Activated naive CD4-positive, alpha-beta T cell (primary cell): ENCODE measurements at places on chromosomes 7 and 10.

DNA sequence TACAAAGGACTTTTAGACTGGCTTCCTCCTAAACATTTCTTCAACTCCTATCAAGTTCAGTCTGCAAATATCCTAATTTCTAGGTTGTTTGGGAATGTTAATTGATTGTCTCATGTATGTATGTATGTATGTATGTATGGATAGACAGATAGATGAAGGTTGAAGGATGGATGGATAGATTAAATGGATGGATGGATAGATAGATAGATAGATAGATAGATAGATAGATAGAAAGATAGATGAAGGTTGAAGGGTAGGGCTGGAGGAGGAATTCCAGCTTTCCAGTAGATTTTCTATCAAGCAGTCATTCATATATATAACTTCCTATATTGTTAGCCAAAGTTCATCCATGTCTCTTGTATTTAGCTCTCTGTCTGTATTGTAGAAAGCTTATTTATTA is 85.8 kb downstream of the KAT6B start:
- DNase-seq = no peak

GRCh38 chr7:27167916-27168264 is 2.6 kb upstream of the HOXA9 start:
- DNase-seq = no peak

DNA sequence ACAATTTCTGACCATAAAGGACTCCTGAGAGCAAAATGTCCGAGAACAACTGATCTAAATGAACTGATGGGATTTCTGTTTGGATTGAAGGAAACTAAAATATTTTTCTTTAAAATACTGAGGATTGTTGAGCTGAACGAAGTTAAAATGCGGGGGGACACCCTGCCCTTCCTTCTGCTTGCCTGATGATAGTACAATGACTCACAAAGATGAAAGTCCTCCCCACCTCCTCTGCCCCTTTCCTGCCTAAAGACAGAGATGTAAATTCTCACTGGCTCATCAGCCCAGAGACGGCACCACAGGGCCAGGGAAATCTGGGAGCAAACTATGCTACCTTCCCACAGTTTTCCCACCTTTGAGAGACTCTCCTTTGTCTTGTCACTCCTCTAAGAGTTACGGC is 180.6 kb downstream of the PHTF2 start:
- DNase-seq = no peak

GRCh38 chr10:63563623-63564022 is 42.4 kb downstream of the REEP3 start:
- no peak for DNase-seq

- DNase-seq = no peak
Observed at GRCh38 chr10:64277536-64277935, 756.3 kb downstream of the REEP3 start.

GRCh38 chr10:27660711-27661110 is 84.9 kb downstream of the MKX start:
- no peak for DNase-seq

- DNase-seq = no peak
Observed at GRCh38 chr10:88346144-88346977, 236.8 kb downstream of the RNLS start.

DNA sequence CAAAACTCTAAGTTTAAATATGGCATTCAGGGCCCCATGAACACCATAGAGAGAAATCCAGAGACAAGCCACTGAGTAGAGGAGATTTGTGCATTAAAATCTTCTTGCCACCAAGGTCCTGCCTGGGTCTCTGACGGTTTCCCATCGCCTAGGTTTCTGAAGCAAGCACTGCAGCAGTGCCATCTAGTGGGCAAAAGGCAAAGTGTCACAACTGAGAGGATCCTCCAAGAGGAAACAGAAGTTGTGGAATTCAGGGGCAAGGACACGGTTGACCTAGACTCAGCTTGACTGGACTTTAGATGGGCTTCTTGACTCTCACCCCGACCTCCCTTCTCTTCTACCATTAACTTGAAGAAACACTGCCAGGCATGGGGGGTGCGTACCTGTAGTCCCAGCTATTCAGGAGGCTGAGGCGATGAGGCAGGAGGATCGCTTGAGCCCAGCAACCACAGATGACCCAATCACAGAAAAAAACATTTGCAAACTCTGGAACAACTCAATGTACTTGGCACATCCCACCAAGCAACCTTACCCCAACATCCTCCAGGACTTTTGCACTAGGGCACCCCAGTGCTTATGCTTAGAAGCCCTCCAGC is 604.1 kb downstream of the GALNT17 start:
- no peak for DNase-seq

DNA sequence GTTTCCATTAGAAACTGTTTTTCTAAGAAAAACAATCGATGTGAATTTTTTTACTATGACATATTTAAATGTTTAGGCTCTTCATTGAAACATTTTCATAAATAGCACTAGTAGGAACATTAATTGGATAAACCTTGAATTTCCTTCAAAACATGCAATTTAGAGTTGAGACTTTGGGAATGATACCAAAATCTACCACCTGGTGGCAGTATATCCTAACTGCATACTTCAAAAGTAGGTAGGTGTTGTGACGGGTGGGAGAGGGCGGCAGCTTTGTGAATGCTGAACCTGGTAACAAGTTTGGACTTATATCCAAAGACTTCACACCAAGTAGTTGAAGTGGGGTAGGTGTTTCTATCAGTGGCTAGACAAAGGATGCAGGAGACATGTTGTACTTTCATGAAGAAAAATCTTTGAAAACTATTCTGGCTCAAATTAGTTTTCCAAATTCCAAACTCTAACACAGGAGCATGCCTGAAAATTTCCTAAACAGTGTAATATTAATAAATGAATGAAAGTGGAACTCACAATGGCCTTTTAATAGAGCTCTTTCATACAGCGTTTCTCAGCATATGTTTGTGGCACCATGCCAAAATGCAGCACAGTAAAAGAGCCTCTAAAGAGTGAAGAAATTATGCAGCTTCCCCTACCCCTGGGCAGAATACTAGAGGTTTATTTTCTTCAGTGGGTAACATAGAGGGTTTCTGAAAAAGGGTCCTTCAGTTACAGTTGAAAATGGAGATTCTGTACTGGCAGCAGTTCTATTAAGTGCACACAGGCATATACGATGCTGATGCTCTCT is 201.0 kb upstream of the TPK1 start:
- DNase-seq = no peak

DNA sequence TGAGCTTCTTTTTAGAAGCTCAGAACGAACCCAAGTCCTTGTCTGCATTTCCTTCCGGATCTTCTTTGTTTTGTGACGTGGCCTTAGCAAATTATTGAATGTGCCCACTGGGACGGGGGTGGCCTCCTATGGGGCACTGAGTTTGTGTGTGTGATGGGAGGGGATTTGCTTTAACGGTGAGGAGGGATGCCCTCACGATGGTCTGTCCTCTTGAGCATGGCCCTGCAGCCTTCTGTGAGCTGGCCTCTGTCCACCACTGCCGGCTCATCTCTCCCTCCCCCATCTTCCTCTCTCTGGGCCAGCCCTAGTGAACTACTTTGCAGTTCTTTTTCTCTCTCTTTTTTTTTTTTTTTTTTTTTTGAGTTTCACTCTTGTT is 62.9 kb upstream of the MKRN1 start:
- no peak for DNase-seq

DNA sequence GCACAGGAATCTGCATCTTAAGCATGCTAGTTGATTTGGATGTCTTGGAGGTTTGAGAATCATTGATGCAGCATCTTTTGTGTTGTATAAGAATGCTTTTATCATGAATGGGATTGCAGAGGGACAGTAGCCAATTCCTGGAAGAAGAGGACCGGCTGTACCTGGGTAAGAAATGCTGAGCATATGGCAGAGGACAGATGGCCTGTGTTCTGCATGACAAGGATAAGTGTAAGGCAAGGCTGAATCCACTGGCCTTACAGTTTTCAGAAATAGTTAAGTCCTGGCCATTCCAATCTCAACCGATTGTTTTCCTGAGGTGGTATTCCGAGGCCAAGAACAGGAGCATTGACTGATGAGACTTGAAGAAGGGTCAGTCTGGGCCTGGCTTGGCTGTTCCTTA is 24.4 kb upstream of the KBTBD2 start:
- DNase-seq = no peak

GRCh38 chr7:44486693-44487092 is 3.8 kb downstream of the NUDCD3 start:
- DNase-seq = no peak

DNA sequence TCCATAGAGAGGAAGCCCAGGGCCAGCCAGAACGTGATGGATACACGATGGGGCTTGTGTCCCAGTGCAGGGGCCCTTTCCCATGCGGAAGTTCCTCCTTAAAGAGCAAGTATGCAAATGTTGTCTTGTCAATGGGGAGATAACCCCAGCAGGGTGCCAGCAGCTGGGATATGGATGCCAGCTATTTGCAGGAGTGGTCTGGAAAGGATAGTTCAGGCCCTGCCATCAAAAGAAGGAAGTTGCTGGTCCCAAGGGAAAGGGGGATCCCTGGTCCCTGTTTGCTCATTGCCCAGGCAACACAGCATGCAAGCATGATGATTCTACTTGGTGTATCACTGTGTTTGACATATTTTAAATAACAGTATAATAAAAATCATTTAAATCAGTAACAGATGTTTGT is 73.1 kb upstream of the HECW1 start:
- no peak for DNase-seq

- no peak for DNase-seq
Observed at GRCh38 chr10:129850790-129851189, 113.3 kb downstream of the EBF3 start.

GRCh38 chr7:155922067-155922816 is 110.0 kb upstream of the SHH start:
- DNase-seq = no peak
